K562 (cell line): ENCODE measurements at places on chromosomes 1 and 21. TPM values are rescaled to one million over a fixed set of nuclear protein-coding genes. Genes with fewer than 3 reads are reported as not detected.
A peak's percentile ranks its signal among the peaks of the same experiment; 100 is the strongest.

DNA sequence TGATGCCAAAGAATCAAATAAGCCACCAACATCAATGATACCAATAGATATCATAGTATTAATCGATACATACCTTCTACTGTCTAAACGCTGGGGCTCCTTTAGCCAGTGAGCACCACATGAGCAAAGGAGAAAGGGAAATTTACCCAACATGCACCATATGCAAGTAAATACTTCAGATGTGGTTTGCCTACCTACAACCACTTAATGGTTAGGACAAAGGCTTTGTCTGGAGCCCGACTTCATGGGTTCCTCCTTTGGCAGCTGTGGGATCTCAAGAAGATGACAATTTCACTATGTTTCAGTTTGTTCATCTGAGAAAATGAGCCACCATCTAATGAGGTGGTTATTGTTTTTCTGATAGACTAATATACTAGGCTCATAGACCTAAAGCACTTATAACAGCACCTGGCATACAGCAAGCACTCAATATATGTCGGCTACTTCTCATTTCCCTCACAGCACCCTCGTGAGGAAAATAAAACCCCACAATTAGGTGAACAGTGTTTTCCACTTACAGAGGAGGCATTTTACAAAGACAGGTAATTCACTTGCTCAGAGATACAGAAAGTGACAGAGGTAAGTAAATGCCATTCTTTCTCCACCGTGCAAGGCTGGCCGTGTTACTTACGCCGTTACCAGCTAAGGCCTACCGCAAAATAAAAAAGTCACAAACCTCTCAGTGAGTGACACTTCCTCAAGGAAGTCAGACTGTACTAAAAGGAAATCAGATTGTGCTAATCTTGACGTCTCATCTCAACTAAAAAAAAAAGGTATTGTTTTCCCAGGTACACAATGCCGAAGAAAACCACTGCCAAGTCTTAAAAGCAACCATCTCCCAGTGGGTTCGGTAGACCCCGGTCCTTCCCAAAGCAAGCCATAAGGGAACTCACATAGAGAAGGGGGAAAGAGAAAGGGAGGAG lies 1.6 kb downstream of the TTC13 start:
- no peaks in the 10 kb centered on the region for H3K27me3 ChIP-seq
- peaks cover 31% of the 10 kb centered on the region for H3K36me3 ChIP-seq
- H3K4me1 ChIP-seq: peaks cover 28% of the 10 kb centered on the region; the same call in 2 of the 3 replicates

DNA sequence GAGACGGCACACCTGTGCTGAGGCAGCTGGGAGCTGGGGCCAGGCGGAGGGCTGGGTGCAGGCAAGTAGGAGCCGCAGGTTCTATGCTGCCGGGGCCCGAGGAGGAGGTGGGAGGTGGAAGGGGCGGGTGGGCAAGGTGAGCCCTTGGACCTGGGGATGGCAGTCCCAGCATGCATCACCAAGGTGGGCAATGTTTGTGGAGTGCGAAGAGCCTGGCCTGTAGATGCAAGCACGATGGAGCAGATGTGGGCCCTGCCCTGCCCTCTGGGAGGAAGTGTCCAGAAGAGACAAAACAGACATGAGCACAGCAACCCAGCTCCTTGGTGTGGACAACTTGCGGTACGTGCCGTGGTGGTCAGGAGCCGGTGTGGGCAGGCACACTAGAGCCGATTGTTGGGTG lies 28.3 kb upstream of the AJAP1 start:
- peaks cover 18% of the 10 kb centered on the region for H3K27me3 ChIP-seq
- H3K4me1 ChIP-seq: no peaks in the 10 kb centered on the region
- H3K27ac ChIP-seq: no peak overlapping the region

DNA sequence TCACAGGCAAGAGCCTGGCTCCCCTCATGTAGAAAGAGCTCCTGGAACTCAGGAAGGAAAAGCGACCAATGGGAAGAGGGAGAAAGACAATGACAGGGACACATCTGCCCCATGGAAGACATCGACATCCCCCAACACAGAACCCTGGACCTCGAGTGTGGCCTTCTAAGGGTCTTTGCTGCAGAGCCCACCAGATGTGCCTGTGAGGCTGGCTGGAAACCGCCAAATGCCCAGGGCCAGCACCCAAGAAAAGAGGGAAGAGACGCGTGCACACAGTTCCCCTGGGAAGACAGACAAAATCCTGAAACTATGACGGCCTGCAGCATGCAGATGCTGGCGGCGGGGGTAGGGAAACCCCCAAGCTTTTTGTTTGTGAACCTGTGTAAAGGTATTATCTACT lies 36.4 kb upstream of the ADARB1 start:
- no peak for DNase-seq
- H3K27me3 ChIP-seq: peaks cover 68% of the 10 kb centered on the region
- H3K4me3 ChIP-seq: no peak overlapping the region
- no peaks in the 10 kb centered on the region for H3K36me3 ChIP-seq
- H3K4me1 ChIP-seq: peaks cover 32% of the 10 kb centered on the region; the same call in 1 of the 2 replicates
- H3K27ac ChIP-seq: no peak overlapping the region

GRCh38 chr21:43267391-43268085 lies 98.7 kb downstream of the CRYAA start:
- no peak overlapping the region for H3K27ac ChIP-seq
- H3K27me3 ChIP-seq: peaks cover 33% of the 10 kb centered on the region
- H3K36me3 ChIP-seq: no peaks in the 10 kb centered on the region
- peaks cover 3% of the 10 kb centered on the region; the same call in 1 of the 2 replicates for H3K4me1 ChIP-seq
- no peak overlapping the region for H3K4me3 ChIP-seq

GRCh38 chr1:198699167-198700015 lies 60.6 kb downstream of the PTPRC start:
- H3K4me3 ChIP-seq: no peak overlapping the region
- H3K36me3 ChIP-seq: peaks cover 26% of the 10 kb centered on the region; the same call in 2 of the 3 replicates
- no peaks in the 10 kb centered on the region for H3K27me3 ChIP-seq
- no peak overlapping the region for H3K27ac ChIP-seq

DCAF8 gene
- total RNA-seq: 86.0 and 110 TPM in 2 replicates

FALEC gene
- 0.51 TPM in 1 of 2 replicates, not detected in the other for total RNA-seq

DNA sequence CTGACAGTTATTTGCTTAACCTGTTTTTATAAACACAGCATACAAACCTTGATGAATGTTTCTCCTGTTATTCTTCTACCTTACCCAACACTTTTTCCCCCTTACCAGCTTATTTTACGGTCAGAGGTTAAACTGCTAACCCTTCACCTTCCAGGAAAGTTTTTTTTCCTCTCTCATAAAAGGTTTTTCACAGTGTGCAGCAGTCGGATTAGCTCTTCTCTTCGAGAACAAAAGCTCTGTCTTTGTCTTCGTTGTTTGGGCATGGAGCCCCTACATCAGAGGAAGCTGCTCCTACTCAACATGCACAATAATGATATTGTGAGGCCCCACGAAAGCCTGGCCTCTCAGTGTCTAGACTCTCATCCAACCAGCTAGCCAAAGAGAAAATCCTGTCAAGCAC lies 42.0 kb downstream of the DENND1B start:
- no peak overlapping the region for H3K4me3 ChIP-seq
- H3K27me3 ChIP-seq: no peaks in the 10 kb centered on the region
- no peak overlapping the region for H3K27ac ChIP-seq
- H3K36me3 ChIP-seq: no peaks in the 10 kb centered on the region; the same call in 2 of the 3 replicates
- DNase-seq: no peak
- H3K4me1 ChIP-seq: peaks cover 2% of the 10 kb centered on the region; the same call in 1 of the 3 replicates

- H3K4me1 ChIP-seq: peaks cover 88% of the 10 kb centered on the region
- peaks cover 53% of the 10 kb centered on the region; the same call in 2 of the 3 replicates for H3K36me3 ChIP-seq
- no peaks in the 10 kb centered on the region for H3K27me3 ChIP-seq
- H3K27ac ChIP-seq: peak overlapping the region; percentile 46; the same call in 2 of the 3 replicates
- DNase-seq: peak; percentile 58
- H3K4me3 ChIP-seq: no peak overlapping the region
Measured at GRCh38 chr1:1344655-1345361, 4.4 kb downstream of the DVL1 start.

- peaks cover 1% of the 10 kb centered on the region; the same call in 2 of the 3 replicates for H3K4me1 ChIP-seq
- no peak overlapping the region for H3K27ac ChIP-seq
- H3K27me3 ChIP-seq: no peaks in the 10 kb centered on the region
- no peak for DNase-seq
Measured at GRCh38 chr1:3827813-3828307, 29.2 kb downstream of the CEP104 start.

SPRR2F gene
- 0.76 TPM in 1 of 2 replicates, not detected in the other for total RNA-seq

CEP350 gene
- total RNA-seq: 39.5 and 42.2 TPM in 2 replicates

DNA sequence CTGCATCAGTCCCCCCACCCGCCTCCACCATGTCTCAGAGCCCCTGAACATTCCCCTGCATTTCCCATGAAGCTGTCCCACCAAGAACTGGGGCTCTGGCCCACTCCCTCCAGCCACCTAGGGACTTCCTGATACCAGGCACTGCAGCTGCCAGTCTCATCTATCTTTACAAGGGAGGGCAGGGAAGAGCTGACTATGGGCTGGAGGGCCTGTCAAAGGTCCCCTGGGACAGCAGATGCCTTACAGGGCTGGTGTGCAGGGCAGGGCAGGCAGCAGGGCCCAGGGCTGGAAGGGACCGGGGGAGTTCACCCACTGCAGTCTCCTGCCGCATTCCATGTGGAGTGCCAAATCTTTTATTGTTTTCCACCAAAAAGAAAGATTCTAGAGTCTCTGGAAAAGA lies 17.6 kb downstream of the SHISA4 start:
- no peak overlapping the region for H3K4me3 ChIP-seq
- no peaks in the 10 kb centered on the region for H3K36me3 ChIP-seq
- no peak overlapping the region for H3K27ac ChIP-seq
